ENCODE measurements at places on chromosomes 16 and 17.

DNA sequence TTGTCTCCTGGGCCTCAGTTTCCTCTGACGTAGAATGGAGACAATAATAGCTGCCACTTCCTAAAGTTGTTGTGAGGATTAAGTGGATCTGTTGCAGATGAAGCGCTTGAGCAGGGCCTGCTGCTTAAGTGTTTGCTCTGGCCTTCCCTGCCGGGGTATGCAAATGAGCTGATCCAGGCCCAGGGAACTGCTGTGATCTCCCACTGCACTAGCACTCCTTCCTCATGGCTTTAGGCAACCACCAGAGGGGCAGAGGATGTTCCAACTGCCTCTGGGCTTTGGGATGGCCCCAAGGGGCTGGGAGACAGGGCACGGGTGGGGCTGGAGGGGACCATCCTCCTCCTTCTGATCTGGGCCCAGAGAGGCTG lies 6.2 kb downstream of the SBK1 start:
- H3K4me1 ChIP-seq = no peaks in the 10 kb centered on the region
- no peaks in the 10 kb centered on the region for H3K36me3 ChIP-seq
- no peaks in the 10 kb centered on the region for H3K27me3 ChIP-seq
- H3K27ac ChIP-seq = no peak overlapping the region

GRCh38 chr17:67211742-67212141 lies 33.3 kb downstream of the HELZ start:
- peak; percentile 87 for DNase-seq
- H3K27ac ChIP-seq = no peak overlapping the region
- no peaks in the 10 kb centered on the region for H3K27me3 ChIP-seq
- H3K4me3 ChIP-seq = no peak overlapping the region
- H3K4me1 ChIP-seq = no peaks in the 10 kb centered on the region
- peaks cover 6% of the 10 kb centered on the region for H3K36me3 ChIP-seq

- no peak overlapping the region for H3K27ac ChIP-seq
- peaks cover under 1% of the 10 kb centered on the region for H3K4me1 ChIP-seq
- H3K36me3 ChIP-seq = no peaks in the 10 kb centered on the region
- H3K27me3 ChIP-seq = no peaks in the 10 kb centered on the region
- DNase-seq = no peak
Measured at GRCh38 chr16:69508033-69508755, 57.6 kb upstream of the NFAT5 start.

- no peak overlapping the region for H3K4me3 ChIP-seq
- peaks cover 56% of the 10 kb centered on the region for H3K36me3 ChIP-seq
- H3K27me3 ChIP-seq = no peaks in the 10 kb centered on the region
- no peaks in the 10 kb centered on the region for H3K4me1 ChIP-seq
- DNase-seq = no peak
Measured at GRCh38 chr16:2587891-2588565, 50.2 kb downstream of the PDPK1 start.

DNA sequence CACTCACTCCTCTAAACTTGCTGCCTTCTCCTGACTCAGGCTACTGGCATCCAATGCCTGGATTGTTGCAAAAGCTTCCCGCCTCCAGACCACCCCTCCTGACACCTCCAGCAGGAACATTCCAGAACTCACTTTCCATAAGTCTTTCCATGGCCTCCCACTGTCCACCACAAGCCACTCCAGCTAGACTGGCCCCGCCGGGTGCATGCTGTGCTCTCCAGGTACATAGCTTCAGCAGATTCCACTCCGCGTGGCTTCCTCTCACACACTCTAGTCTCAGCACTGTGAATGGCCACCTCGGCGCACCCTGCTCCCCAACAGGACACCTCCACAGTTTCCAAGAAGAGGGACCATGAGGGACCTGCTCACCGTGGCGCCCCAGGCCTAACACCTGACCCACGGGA lies 25.9 kb upstream of the FAAP100 start:
- no peaks in the 10 kb centered on the region for H3K27me3 ChIP-seq
- H3K4me3 ChIP-seq = no peak overlapping the region
- peaks cover 44% of the 10 kb centered on the region for H3K4me1 ChIP-seq
- peak; percentile 73 for DNase-seq
- peak overlapping the region; percentile 84 for H3K27ac ChIP-seq
- peaks cover 64% of the 10 kb centered on the region for H3K36me3 ChIP-seq

DNA sequence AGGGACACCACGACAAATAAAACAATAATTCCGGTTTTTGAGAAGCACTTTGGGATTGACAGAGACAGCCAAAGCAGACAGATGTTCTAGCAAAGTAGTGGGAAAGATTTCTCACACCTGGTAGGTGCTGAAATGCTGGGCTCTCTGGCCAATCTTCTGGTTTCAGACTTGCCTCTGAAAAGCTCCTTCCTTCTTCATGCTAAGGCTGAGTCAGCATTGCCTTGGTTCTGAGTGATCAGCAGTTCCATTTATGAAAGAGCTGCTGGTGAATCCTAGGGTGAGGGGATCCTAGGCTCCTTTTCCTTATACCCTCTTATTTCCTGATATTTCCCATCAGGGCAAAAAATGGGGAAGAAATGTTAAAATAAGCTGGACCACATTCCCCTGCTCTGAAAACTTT lies 268.7 kb upstream of the SALL1 start:
- no peaks in the 10 kb centered on the region for H3K36me3 ChIP-seq
- H3K4me1 ChIP-seq = no peaks in the 10 kb centered on the region
- H3K27ac ChIP-seq = no peak overlapping the region
- no peak for DNase-seq

- DNase-seq = no peak
- H3K36me3 ChIP-seq = no peaks in the 10 kb centered on the region
- no peak overlapping the region for H3K27ac ChIP-seq
- H3K4me3 ChIP-seq = no peak overlapping the region
- no peaks in the 10 kb centered on the region for H3K27me3 ChIP-seq
Measured at GRCh38 chr17:27233776-27234175, 60.1 kb upstream of the WSB1 start.

GRCh38 chr16:31080756-31081419 lies 6.7 kb downstream of the ZNF646 start:
- peaks cover 89% of the 10 kb centered on the region for H3K36me3 ChIP-seq
- no peaks in the 10 kb centered on the region for H3K4me1 ChIP-seq
- H3K27ac ChIP-seq = no peak overlapping the region
- H3K27me3 ChIP-seq = no peaks in the 10 kb centered on the region

- H3K4me1 ChIP-seq = peaks cover 2% of the 10 kb centered on the region
- DNase-seq = no peak
- H3K4me3 ChIP-seq = no peak overlapping the region
- H3K36me3 ChIP-seq = no peaks in the 10 kb centered on the region
Measured at GRCh38 chr17:64392300-64392699, 1.6 kb upstream of the PECAM1 start.

DNA sequence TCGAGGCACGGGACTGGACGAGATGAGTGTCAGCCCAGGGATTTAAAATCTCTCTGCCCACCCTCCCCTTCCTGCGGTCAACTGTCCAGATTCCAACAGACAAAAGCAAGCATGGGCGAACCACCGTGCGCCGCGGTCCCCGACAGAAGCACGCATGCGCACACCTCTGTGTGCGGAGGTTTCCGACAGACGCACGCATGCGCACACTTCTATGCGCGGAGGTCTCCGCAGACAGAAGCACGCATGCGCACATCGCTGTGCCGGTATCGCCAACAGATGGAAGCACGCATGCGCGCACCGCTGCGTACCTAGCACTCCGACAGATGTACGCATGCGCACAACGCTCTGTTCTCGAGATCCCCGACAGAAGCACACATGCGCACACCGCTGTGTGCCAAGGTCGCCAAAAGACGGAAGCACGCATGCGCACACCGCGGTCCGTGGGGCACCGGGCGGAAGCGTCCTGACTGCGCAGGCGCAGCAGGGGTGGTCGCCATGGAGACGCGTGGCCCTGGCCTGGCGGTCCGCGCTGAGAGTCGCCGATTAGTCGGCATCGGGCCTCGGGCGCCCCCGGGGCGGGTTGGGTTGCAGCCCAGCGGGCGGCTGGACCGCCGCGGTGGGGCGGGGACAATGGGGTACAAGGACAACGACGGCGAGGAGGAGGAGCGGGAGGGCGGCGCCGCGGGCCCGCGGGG lies 57.4 kb upstream of the RPH3AL start:
- H3K27me3 ChIP-seq = no peaks in the 10 kb centered on the region
- peak; percentile 97 for DNase-seq
- H3K36me3 ChIP-seq = no peaks in the 10 kb centered on the region
- H3K4me3 ChIP-seq = peak overlapping the region; percentile 77

GRCh38 chr17:29070781-29071180 lies 27.8 kb downstream of the PIPOX start:
- no peaks in the 10 kb centered on the region for H3K4me1 ChIP-seq
- DNase-seq = peak; percentile 14
- H3K4me3 ChIP-seq = no peak overlapping the region

DNA sequence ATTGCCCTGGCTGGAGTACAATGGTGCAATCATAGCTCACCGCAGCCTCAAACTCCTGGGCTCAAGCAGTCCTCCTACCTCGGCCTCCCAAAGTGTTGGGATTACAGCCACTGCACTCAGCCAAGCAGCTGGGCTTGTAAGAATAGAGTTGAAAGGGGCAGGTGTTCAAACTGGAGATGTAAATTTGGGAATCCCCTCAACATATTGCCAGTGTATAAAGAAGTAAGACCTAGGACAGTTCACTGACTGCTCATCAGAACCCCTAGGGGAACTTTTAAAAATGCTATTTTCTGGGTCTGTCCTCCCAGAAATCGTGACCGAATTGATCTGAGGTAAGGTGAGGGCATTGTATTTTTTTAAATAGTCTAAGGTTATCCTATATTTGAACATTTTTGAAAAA lies 8.9 kb upstream of the DNAJA2 start:
- no peak for DNase-seq
- H3K4me1 ChIP-seq = no peaks in the 10 kb centered on the region
- no peak overlapping the region for H3K27ac ChIP-seq
- H3K36me3 ChIP-seq = no peaks in the 10 kb centered on the region
- no peaks in the 10 kb centered on the region for H3K27me3 ChIP-seq
- no peak overlapping the region for H3K4me3 ChIP-seq

- peaks cover 7% of the 10 kb centered on the region for H3K4me1 ChIP-seq
- no peak for DNase-seq
- no peak overlapping the region for H3K4me3 ChIP-seq
- no peaks in the 10 kb centered on the region for H3K27me3 ChIP-seq
- H3K36me3 ChIP-seq = peaks cover 20% of the 10 kb centered on the region
- no peak overlapping the region for H3K27ac ChIP-seq
Measured at GRCh38 chr16:3028716-3029319, 5.0 kb downstream of the THOC6 start.

DNA sequence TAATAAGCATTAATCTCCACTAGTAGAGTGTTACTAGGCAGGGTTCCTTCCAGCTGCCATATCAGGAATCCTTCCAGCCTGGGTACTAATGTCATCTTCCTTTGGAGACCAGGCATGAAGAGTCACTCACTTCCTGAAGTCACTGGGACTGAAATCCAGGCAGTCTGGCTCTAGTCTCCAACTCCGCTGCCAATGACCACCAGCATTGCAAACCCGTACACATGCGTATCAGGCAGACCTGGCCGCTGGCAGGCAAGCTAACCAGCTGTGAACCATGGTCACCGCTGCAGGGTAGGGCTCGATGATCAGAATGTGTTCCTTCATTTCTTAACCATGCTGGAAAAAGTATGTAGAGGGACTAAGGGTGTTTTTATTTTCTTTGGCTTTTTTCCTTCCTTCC lies 255.5 kb downstream of the CDH13 start:
- DNase-seq = no peak
- no peaks in the 10 kb centered on the region for H3K27me3 ChIP-seq
- H3K4me1 ChIP-seq = no peaks in the 10 kb centered on the region
- H3K36me3 ChIP-seq = no peaks in the 10 kb centered on the region

GRCh38 chr17:60146206-60146605 lies 3.6 kb upstream of the CA4 start:
- H3K27ac ChIP-seq = no peak overlapping the region
- H3K36me3 ChIP-seq = no peaks in the 10 kb centered on the region
- H3K4me3 ChIP-seq = no peak overlapping the region
- peaks cover 16% of the 10 kb centered on the region for H3K4me1 ChIP-seq
- peaks cover 27% of the 10 kb centered on the region for H3K27me3 ChIP-seq

- H3K36me3 ChIP-seq = no peaks in the 10 kb centered on the region
- DNase-seq = no peak
- no peaks in the 10 kb centered on the region for H3K27me3 ChIP-seq
Measured at GRCh38 chr16:81797443-81797842, 18.4 kb downstream of the PLCG2 start.

DNA sequence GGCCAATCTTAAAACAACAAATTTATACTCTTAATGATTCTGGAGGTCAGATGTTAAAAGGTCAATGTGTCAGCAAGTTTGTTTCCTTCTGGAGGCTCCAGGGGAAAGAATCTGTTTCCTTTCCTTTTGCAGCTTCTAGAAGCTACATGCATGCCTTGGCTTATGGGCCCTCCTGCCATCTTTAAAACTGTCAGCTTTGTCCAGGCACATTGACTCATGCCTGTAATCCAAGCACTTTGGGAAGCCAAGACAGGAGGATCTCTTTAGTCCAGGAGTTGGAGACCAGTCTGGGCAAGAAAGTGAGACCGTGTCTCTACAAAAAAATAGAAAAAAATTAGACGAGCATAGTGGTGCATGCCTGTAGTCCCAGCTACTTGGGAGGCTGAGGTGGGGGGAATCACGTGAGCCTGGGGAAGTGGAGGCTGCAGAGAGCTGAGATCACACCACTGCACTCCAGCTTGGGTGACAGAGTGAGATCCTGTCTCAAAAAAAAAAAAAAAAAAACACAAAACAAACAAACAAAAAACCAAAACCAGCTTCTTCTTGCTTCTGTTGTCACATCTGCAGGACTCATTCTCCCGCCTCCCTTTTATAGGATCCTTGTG lies 58.3 kb downstream of the NOS2 start:
- H3K4me3 ChIP-seq = no peak overlapping the region
- H3K36me3 ChIP-seq = no peaks in the 10 kb centered on the region
- H3K27ac ChIP-seq = no peak overlapping the region

GRCh38 chr16:4876646-4877379 lies 29.5 kb downstream of the UBN1 start:
- no peaks in the 10 kb centered on the region for H3K4me1 ChIP-seq
- H3K27me3 ChIP-seq = no peaks in the 10 kb centered on the region
- H3K36me3 ChIP-seq = peaks cover 68% of the 10 kb centered on the region
- no peak overlapping the region for H3K4me3 ChIP-seq
- no peak for DNase-seq
- H3K27ac ChIP-seq = no peak overlapping the region

DNA sequence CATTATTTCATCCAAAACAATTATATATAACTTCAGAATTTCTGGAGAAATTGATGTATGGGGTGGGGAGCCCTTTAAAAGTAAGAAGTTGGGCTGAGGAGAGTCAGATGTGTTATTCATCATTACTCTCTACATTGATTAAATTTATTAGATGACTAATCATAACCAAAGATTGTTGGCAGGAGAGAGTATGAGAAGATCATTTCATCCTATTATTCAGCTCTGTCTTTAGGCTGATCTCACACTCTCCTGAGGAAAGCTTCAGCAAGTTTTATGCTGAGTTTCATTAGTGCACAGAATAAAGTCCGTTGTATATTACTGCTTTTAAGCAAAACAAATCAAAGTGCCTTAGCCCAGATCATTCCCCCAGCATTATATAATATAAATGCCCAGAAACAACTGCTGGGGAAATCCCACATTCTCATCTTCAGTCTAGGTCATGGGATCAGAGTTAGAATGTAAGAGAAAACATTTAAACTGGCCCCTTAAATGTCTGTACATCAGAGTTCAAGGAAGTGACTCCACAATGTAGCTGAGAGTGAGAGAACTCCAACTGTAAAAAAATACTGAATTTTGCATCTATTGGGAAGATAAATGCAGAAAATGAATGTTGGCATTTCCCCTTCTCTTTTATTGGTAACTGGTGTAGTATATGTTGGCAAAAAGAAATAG lies 130.1 kb upstream of the HLF start:
- DNase-seq = no peak
- H3K36me3 ChIP-seq = no peaks in the 10 kb centered on the region
- no peaks in the 10 kb centered on the region for H3K27me3 ChIP-seq
- H3K4me3 ChIP-seq = no peak overlapping the region
- H3K4me1 ChIP-seq = no peaks in the 10 kb centered on the region
- H3K27ac ChIP-seq = no peak overlapping the region
